ENCODE measurements at places on chromosomes 13 and 19.

- no peak for DNase-seq
Measured at GRCh38 chr13:45688577-45688976, 13.5 kb upstream of the CBY2 start.

DNA sequence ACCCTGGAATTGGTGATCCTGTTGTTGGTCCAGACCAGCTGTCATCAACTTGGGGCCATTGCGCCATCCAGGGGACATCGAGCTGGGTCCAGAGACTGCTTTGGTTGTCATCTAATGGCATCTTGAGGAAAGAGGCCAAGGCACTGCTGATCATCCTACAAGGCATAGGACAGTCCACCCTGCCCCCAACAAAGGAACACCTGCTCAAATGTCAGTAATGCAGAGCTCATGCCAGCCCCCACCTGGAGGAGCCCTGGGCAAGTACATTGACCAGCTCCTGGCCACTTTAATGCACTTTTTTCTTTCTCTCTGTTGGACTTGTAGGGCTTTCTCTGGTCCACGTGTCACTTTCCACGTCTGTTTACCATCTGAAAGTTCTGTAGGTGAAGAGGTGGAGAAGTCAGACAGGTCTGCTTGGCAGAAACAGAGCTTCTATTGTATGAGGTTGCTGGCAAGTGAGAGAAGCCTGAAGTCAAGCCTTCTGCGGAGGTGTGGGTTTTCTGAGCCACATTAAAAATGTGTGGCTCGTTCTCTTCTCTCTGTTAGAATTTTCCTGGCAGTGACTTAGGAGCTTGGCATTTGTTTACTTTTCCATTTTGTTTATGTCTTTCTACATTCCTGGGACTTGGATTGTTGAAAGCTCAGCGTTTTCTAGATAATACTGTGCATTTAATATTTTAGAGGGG is 124.0 kb upstream of the RNF113B start:
- no peak for DNase-seq

GRCh38 chr13:98917116-98917515 is 60.7 kb downstream of the DOCK9 start:
- DNase-seq: no peak

- DNase-seq: no peak
Measured at GRCh38 chr19:56875717-56876116, 35.2 kb upstream of the PEG3 start.

GRCh38 chr19:30312582-30313352 is 59.4 kb upstream of the ZNF536 start:
- DNase-seq: peak; percentile 61

GRCh38 chr19:38284422-38284821 is 19.6 kb upstream of the C19orf33 start:
- DNase-seq: no peak

GRCh38 chr19:38851622-38852230 is 1.9 kb upstream of the HNRNPL start:
- peak; percentile 90 for DNase-seq

DNA sequence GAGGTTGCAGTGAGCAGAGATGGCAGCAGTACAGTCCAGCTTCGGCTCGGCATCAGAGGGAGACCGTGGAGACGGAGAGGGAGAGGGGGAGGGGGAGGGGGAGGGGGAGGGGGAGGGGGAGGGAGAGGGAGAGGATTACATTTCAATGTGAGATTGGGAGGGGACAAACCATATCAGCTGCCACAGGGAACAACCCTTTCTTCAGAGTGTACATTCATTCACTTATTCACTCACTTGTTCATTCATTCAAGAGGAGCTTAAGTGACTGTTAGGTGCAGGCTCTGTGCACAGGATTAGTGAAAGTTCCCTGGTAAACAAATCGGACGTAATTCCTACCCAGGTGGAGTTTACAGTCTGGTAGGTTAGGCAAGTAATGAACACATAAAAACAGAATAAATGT is 65.6 kb upstream of the MEDAG start:
- no peak for DNase-seq

- DNase-seq: no peak
Measured at GRCh38 chr19:38733241-38733492, 11.1 kb downstream of the CAPN12 start.

GRCh38 chr13:104477261-104477660 is 1411.0 kb upstream of the SLC10A2 start:
- no peak for DNase-seq

DNA sequence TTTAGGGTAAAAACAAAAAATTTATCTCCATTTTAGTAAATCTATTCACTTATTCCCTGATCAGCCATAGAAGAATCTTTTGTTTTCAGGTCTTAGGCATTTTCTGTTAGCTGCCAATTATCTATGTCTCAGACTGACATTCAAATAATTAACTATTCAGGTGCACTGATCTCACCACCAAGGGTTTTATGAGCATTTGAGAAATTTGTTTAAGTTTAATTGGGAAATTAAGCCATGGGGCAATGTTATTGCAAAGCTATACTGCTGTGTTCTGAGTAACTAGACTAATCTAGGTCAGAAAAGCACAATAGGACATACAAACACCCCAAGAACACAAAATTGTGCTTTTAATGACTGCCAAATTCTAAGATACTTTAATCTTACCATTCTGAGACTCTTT is 210.7 kb upstream of the EDNRB start:
- DNase-seq: no peak

- peak; percentile 74 for DNase-seq
Measured at GRCh38 chr13:48731957-48732569, 78.3 kb downstream of the CYSLTR2 start.

DNA sequence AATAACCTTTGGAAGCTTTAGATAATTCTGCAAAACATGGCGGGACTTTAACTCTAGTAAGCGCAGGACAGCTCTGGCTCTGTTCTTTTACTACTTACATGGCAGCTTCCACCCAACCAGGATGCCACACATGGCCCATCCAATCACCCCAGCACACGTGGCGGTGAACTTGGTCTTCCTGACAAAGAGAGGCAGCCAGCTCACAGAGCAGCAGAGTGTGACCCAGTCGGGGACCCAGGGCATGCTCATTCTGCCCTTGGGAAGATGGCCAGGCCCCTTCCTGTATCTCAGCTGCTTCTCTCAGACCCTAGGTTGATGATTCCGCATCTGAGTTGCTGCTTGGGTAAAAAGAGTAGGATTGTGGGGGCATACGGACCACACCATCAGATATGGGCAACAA is 172.1 kb downstream of the USP12 start:
- no peak for DNase-seq

- DNase-seq: no peak
Measured at GRCh38 chr13:98883998-98884397, 93.9 kb downstream of the DOCK9 start.

- DNase-seq: no peak
Measured at GRCh38 chr19:14237014-14237941, 31.3 kb upstream of the ADGRL1 start.

- no peak for DNase-seq
Measured at GRCh38 chr19:32540621-32541020, 40.4 kb upstream of the PDCD5 start.

GRCh38 chr19:49953416-49953815 is 7.6 kb downstream of the SIGLEC11 start:
- DNase-seq: no peak
